Stimulated activated CD4-positive, alpha-beta T cell treated with anti-CD3 and anti-CD28 coated beads, Interleukin-15, amount 100 ng/mL, for 1 hour (primary cell): ENCODE measurements at places on chromosomes 11 and 22.

DNA sequence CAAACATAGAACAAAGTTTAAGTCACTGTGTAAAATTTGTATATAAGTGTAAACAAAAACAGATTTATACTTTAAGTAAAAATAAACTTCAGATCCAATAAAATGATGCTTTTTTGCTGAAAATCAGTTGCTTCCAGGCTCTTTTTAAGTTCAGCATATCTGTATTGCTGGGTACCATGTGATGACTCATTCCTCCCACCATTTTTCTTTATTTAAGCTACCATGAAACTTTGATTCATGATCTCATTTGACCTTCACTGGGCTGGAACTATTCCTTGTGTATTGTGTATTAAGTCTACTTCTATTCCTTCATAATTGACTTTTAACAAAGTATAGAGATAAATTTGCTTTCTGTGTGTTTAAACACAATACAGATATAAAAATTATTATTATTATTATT is 46.3 kb upstream of the RRM1 start:
- no peak for DNase-seq

GRCh38 chr11:1406571-1407485 is 17.1 kb downstream of the BRSK2 start:
- DNase-seq = no peak

- peak; percentile 38 for DNase-seq
These were observed 11.3 kb upstream of the MOGAT2 start for GRCh38 chr11:75706260-75706729.

DNA sequence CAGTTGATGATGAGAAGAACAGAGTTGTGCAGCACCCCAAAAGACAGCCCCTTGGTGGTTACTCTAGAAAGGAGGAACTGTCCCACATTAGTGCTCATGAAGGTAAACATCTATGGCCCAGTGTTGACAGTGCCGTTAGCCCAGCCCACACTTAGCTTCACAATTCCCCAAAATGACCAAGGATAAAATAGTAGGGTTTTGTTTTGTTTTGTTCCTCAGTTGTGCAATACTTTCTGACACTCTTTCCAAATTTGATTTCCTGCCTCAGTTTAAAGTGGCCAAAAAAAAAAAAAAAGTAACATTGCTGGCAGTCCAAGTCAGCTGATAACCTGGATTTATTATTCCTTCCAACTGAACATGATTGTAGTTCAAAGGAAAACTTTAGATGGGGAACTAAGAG is 269.4 kb downstream of the TMEM135 start:
- no peak for DNase-seq

- DNase-seq = no peak
These were observed 165.9 kb upstream of the NCAM1 start for GRCh38 chr11:112795142-112795815.

- no peak for DNase-seq
These were observed 40.8 kb upstream of the IGSF9B start for GRCh38 chr11:133997554-133997953.

DNA sequence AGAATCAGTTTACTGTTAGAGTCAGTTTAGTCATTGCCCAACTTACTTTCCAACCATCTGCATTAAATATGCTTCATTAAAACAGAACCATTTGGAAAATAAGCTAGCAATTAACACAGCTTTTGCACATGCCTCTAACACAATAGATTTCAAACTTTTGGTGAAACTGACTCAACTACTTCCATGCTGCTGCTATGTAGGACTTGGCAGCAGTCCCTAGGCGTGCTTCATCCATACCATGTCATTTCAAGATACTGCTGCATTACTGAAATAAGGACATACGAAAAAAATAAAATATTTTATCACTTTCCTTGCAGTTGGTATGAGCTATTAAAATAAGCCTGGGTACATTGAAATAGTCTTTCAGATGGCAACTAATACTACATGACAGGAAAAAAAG is 65.5 kb upstream of the SOX6 start:
- no peak for DNase-seq
